Lung microvascular endothelial cell (primary cell): ENCODE measurements at places on chromosomes 4 and X. TPM values are rescaled to one million over a fixed set of nuclear protein-coding genes. Genes with fewer than 3 reads are reported as not detected.

- no peak for DNase-seq
Measured at GRCh38 chr4:149584722-149585121, 230.9 kb downstream of the IQCM start.

DNA sequence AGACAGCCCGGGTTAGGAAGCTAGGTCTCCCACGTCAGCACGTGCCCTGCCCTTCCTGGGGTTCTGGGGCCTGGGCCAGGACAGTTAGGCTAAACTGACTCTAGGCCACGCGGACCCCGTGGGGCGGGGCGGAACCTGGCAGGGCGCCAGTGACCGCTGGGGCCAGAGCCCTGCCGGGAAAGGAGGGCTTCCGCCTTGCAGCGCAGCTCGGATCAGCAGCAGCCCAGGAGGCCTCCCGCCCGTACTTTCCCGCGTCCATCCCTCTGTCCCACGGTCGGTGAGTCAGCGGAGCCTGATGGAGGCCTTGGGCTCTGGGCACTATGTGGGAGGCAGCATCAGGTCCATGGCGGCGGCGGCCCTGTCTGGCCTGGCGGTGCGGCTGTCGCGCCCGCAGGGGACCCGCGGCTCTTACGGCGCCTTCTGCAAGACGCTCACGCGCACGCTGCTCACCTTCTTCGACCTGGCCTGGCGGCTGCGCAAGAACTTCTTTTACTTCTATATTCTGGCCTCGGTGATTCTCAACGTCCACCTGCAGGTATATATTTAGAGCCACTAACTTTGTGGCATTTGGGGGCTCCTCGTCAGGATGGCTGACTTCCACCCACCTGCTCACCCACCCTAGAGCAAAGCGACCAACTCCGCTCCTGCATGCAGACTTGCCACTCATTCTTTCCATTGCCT, at the start of gene SMIM10:
TSS of gene SMIM10 (plus strand) at position 191 of the 681 bp plus-strand sequence. CDS start at position 296, 105 bp downstream.
- peak; percentile 71 for DNase-seq

DNA sequence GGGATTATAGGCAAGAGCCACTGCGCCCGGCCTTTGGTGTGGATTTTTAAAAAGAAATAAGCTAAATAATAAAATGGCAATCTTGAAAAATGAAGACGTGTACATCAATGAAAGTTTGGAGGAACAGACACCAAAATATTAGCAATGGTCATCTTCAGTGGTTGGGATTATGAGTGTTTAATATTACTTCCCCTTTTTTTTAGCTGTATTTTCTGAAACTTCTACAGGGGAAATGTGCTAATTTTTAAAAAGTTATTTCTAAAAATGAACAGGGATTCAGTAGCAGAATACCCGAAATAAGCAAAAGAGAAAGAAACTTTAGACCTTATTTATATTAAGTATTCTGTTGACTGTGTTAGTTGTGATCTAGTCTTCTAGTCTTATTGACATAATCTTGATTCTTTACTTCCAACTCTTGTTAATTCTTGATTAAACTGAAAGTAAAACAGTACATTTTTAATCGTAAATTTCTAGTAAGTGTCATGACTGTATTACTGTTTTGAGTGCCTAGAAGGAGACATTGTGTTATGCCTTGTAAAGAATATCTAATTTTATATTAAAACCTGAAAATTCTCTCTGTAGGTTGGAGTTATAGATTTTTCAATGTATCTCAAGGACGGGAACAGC, 51.3 kb downstream of the RUFY3 start:
- DNase-seq: no peak

Gene RPS3A
- total RNA-seq: 2,107 and 2,117 TPM in 2 replicates

Gene SH2D1A
- not detected in 2 replicates for total RNA-seq

DNA sequence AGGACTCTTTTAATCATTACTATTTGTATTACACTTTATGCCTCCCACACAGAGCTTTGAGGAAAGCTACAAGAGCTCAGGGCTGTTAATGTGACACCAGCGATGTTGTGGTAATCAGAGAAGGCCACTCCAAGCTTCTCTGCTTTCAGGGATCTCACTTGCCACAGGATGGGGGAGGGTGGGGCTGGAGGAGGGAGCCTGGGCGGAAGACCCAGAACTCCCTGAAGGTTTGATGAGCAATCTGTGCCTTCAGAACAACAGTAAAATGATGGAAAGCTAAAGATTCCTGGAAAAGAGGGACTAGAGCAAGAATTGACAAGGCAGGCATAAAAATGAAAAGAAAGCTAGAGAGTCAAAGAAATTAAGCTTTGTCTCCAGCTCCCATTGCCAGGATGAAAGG, 75.6 kb downstream of the MAML3 start:
- DNase-seq: no peak

DNA sequence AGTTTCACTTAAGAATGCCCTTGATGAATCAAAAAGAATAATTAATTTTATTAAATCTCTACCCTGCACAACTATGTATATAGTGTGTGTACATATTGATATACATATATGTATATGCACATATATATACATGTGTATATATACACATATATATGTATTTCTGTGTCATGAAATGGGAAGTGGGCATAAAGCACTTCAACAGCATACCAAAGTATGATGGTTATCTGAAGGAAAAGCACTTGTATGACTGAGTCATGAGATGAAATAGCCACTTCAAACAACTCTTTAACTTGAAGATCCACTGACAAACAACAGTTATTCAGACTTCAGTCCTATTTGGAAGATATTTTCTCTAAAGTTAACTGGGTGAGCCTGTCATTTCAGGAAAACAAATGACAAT, 16.3 kb downstream of the RNF128 start:
- no peak for DNase-seq

DNA sequence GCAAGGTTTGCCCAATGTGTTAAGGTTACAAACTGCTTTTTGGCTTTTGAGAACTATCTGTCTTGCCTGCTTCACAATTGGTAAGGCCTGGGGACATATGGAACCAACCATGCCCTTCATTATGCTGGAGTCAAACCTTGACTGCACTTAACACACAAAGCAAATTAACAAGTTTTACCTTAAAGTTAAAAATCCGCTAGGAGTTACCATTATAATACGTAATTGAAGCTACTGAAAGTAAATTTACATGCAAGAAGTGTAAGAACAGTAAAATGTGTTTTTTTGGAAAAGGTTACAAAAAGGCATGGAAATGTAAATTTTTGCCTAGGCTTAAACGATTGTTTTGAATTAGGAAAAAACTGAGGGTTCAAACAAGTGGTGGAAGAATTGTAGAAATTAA, 69.7 kb downstream of the BMP15 start:
- DNase-seq: no peak

DNA sequence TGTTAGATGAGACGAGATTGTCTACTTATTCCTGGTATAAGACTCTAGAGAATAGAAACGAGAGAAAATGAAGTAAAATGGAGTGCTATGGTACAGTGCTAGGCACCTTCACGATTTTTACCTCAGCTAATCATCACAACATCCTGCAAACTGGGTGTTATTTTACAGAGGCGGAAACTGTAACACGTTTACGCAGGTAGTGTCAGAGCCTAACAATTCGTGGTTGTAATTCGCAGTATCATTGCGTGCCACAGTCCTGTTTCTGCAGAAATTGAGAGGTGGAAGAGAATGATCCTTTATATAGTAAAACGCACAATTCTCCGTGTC, 383 bp upstream of the TBC1D19 start:
- no peak for DNase-seq

- DNase-seq: no peak
Measured at GRCh38 chrX:97494756-97495372, 611.2 kb downstream of the RPA4 start.

Gene HTN1
- 0.44 TPM in 1 of 2 replicates, not detected in the other for total RNA-seq

DNA sequence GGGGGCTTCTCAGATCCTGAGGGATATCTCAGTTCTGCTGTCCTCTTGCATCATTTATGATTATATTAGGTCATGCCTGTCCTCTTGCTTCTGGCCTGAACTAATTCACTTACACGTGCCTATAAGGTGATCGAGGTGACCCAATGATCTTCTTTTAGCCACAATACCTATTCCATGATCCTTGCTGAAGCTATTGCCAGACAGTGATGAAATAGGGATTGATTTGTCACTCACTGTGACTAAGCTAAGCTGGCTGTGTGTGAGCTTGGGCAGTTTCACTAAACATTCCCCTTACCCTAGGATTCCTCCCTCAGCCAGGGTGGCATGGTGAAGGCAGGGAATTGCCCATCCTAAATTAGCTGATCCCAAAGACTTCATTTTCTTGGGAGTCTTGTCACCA, 19.0 kb downstream of the HADH start:
- no peak for DNase-seq

Gene CT45A1
- total RNA-seq: not detected in 2 replicates

DNA sequence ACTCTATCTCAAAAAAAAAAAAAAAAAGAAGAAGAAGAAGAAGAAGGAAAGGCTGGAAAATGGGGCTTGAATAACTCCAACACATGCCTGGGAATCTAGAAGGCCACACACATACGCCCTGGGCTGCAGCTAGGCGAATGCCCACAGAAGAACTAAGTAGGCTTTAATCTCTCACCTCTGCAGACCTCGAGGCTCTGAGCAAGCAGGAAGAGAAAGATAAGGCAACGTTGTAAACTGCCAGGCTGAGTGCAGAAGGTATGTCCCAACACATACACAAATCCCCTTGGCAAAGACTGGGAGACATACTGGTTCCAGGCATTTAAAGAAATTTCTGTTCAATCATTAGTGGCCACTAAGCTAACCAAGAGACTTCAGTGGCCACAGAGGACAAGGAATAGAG, 18.4 kb downstream of the SLC38A5 start:
- DNase-seq: no peak

GRCh38 chrX:17758382-17758781, 21.1 kb downstream of the SCML1 start:
- no peak for DNase-seq

Gene ADGRG4
- under 0.01 TPM in 1 of 2 replicates, not detected in the other for total RNA-seq

Gene IL2RG
- total RNA-seq: not detected in 2 replicates

DNA sequence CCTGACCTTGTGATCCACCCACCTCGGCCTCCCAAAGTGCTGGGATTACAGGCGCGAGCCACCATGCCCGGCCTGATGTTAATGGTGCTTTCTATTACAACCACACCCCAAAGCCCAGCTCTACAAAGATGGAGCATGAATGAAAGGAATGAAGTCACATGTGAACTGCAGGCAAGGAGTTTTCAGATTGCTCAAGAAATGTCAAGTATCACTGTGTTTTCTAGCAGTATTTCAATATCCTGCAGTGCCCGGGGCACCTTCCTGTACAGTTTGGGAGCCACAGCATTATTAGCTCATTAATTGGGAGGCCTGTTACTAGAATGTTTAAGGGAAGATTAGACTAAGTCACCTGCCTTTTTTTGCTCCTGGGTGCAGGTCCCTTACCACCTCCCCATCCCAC, 40.1 kb downstream of the PRIMPOL start:
- no peak for DNase-seq

DNA sequence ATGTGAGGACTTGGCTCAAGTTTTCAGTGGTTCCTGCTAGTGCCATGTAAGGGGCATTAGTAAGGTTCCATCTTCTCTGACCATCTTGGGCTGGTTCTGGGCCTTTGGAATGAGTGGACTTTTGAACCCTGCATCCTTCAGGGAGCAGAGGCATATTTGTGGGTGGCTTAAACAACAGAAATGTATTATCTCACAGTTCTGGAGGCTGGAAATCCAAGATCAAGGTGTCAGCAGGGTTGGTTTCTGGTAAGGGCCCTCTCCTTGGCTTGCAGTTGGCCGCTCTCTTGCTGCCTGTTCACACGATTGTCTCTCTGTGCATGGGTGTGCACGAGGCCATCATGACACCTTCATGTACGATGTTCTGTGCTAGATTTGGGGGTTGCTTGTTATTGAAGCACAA, 21.3 kb downstream of the CCKAR start:
- no peak for DNase-seq

GRCh38 chrX:134173541-134174272, 63.3 kb upstream of the CCDC160 start:
- no peak for DNase-seq

- DNase-seq: no peak
Measured at GRCh38 chr4:7979652-7979968, 39.9 kb upstream of the AFAP1 start.

Gene XAGE1A
- total RNA-seq: not detected in 2 replicates

GRCh38 chr4:19239565-19239964, 1012.1 kb upstream of the SLIT2 start:
- no peak for DNase-seq

- no peak for DNase-seq
Measured at GRCh38 chr4:95304898-95305297, 243.9 kb downstream of the UNC5C start.

DNA sequence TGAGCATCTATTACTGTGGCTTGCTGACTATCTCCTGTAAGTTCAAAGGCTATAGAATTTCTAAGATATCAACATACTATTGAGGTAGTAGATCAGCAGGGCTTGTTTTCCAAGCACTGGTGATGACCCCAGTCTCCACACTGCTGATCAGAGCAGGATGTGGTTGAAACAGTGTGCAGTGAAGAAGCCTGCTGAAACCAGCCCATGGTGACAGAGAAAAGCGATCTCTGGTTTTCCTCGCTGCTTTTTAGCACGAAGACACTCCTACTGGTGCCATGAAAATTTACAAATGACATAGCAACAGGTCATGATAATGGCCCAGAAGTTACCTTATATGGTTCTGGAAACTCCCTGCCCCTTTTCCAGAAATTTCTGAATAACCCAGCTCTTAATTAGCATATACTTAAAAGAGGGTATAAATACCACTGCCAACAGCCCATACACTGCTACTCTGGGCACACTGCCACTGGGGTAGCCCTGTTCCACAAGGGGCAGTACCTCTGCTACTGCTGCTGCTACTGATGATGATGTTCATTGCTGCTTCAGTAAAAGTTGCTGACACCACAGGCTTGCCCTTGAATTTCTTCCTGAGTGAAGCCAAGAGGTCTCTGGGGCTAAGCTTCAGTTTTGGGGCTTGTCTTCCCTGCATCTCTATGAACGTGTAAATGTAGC, 1689.5 kb upstream of the PCDH10 start:
- DNase-seq: no peak

- no peak for DNase-seq
Measured at GRCh38 chr4:74415602-74416300, 29.2 kb upstream of the AREG start.

Gene PPEF2
- under 0.01 TPM in 1 of 2 replicates, not detected in the other for total RNA-seq

Gene HADH
- total RNA-seq: 3.8 and 6.8 TPM in 2 replicates

Gene GPM6B
- 0.22 TPM in 1 of 2 replicates, not detected in the other for total RNA-seq

GRCh38 chr4:6152869-6153705, 47.3 kb downstream of the JAKMIP1 start:
- no peak for DNase-seq
